ENCODE measurements at places on chromosomes 1 and 21.

DNA sequence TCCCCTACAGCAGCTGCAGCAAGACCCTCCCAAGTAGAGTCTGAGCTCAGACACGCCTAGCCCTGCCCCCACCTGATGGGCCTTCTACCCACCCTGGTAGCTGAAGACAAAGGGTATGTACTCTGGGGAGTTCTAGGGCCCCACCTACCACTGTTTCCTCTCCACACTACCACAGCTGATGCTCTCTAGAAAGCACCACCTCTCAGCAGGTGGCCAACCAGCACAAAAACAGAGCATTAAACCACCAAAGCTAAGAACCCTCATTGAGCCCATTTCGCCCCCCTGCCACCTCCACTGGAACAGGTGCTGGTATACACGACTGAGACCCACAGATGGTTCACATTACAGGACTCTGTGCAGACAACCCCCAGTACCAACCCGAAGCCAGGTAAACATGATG, 258.9 kb downstream of the SETD4 start:
- peak; percentile 56 for DNase-seq

DNA sequence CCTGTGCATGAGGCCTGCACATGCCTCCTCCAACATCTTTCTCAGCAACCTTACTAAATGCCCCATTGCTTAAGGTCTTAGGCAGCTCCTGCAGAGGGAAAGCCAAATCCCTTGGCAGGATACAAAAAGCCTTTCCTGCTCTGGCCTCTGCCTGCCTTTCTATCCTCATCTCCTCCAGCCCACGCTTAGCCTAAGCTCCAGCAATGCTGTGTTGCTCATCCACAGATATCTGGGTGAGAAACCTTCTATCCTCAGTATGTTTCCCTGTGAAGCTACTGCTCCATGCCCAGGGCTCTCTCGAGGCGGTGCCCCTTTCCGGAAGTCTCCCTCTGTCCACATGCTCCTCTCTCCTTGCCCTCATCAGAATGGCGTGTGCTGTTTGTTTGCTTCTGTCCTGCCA, 37.0 kb upstream of the CCSAP start:
- DNase-seq = no peak

DNA sequence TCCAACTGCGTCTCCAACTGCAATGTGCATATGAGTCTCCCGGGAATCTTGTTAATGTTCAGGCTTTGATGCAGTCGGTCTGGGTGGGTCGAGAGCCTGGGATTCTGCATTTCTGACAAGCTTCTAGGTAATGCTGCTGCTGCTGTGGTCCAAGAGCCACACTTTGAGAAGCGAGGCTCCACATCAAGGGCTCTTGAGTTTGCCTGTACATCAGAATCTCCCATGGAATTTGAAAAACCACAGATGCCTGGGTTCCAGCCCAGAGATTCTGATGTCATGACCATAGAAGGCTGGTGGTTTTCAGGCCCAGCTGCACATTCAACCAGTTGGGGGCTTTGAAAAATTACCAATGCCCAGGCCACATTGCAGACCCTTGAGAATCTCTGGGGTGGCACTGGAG, 93.9 kb upstream of the TARDBP start:
- DNase-seq = no peak

DNA sequence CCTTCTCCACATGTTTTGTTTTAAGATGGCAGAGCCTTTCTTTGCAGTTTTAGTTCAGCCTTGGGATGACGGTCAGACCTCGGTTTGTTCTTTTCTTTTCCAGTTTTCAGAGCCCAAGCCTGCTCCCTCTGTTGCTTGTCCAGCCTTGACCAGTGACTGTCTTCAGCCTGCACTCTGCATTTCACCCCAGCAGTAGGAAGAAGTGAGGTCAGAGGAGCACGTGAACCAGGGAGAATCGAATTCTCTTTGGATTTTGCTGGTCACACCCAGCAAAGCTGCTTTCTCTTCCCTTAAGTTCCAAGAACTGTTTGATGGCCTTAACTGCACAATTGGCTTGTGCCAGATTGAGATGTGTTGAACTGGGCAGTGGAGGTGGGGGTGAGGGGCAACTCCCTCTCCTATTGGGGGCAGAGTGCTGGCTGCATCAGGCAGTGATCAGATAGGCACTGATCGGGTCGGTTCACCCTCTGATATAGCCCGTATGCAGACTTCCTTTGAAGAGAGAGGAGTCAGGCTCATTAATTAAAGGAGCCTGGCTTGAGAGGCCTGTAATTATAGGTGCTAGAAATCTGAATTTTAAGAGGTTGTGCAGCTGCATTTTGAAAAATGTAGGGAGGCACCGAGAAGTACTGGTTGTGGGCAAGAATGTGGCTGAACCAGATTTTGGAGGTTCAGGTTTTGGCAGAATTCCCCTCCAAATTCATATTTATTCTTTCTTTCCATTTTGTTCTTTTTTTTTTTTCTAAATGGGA, 42.4 kb downstream of the PEX14 start:
- peak; percentile 62 for DNase-seq

- no peak for DNase-seq
Measured at GRCh38 chr1:71307451-71307850, 226.6 kb upstream of the ZRANB2 start.

- DNase-seq = no peak
Measured at GRCh38 chr1:32926562-32926961, 25.4 kb upstream of the TMEM54 start.

- DNase-seq = no peak
Measured at GRCh38 chr1:3581296-3582036, 29.8 kb downstream of the MEGF6 start.

All from NCI-H1417 (cell line).